ENCODE measurements at places on chromosomes 2 and 18. TPM values are rescaled to one million over a fixed set of nuclear protein-coding genes. Genes with fewer than 3 reads are reported as not detected.
A peak's percentile ranks its signal among the peaks of the same experiment; 100 is the strongest.

Gene PROM2
- 2.6 TPM for total RNA-seq

Gene EVA1A
- 7.6 TPM for total RNA-seq

Gene SLC5A6
- total RNA-seq: 25.9 TPM

Gene HAUS1
- 21.6 TPM for total RNA-seq

Gene IL36G
- not detected for total RNA-seq

Gene RAB6C
- total RNA-seq: not detected

GRCh38 chr2:85655961-85656417 lies 12.0 kb downstream of the SFTPB start:
- H3K27ac ChIP-seq: no peak overlapping the region
- DNase-seq: no peak
- H3K4me3 ChIP-seq: no peak overlapping the region
- H3K4me1 ChIP-seq: no peaks in the 10 kb centered on the region

DNA sequence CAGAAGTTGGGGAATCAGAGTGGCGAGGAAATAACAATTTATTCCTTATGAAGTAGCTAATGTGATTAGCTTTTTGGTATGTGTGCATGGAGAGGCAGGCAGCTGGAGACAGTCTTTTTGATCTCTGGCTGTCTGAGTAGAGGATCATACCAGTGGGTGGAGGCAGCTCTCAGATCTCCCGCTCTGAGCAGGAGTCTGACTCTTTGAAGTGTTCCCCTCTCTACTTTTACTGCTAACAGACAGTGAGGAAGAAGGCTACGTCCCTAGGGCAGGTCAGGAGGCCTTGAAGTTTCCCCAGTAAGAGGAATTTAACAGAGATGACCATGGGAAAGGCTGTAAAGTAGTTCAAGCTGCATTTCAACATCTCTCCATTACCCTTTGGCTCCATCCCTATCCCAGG lies 111.9 kb upstream of the REG3A start:
- no peaks in the 10 kb centered on the region for H3K4me1 ChIP-seq
- no peak for DNase-seq
- H3K27ac ChIP-seq: no peak overlapping the region
- H3K4me3 ChIP-seq: no peak overlapping the region
- no peaks in the 10 kb centered on the region for H3K27me3 ChIP-seq
- no peaks in the 10 kb centered on the region for H3K36me3 ChIP-seq

- no peak for DNase-seq
- H3K27ac ChIP-seq: no peak overlapping the region
- H3K27me3 ChIP-seq: no peaks in the 10 kb centered on the region
- no peak overlapping the region for H3K4me3 ChIP-seq
Observed at GRCh38 chr2:32229635-32230034, 35.1 kb downstream of the NLRC4 start.

DNA sequence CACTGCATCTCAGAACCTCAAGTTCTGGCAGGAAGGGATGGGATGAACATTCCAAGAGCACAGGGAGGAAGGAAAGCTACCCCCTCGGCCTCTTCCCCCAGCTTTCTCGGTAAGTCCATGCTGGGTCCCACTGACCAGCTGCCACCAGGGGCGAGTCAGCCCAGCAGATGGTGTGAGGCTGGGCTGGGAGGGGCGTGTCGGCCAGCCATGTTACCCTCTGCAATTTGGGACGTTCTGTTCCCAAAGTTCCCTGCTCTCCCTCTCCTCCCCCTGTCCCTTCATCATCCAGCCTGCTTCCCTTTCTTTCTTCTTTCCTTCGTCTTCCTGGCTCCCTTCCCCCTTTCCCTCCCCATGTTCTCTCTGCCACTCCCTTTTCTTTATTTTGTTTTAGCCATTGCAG lies 74.3 kb upstream of the TNP1 start:
- no peak for DNase-seq
- H3K36me3 ChIP-seq: no peaks in the 10 kb centered on the region
- no peaks in the 10 kb centered on the region for H3K4me1 ChIP-seq
- H3K27me3 ChIP-seq: peaks cover 9% of the 10 kb centered on the region
- no peak overlapping the region for H3K4me3 ChIP-seq

DNA sequence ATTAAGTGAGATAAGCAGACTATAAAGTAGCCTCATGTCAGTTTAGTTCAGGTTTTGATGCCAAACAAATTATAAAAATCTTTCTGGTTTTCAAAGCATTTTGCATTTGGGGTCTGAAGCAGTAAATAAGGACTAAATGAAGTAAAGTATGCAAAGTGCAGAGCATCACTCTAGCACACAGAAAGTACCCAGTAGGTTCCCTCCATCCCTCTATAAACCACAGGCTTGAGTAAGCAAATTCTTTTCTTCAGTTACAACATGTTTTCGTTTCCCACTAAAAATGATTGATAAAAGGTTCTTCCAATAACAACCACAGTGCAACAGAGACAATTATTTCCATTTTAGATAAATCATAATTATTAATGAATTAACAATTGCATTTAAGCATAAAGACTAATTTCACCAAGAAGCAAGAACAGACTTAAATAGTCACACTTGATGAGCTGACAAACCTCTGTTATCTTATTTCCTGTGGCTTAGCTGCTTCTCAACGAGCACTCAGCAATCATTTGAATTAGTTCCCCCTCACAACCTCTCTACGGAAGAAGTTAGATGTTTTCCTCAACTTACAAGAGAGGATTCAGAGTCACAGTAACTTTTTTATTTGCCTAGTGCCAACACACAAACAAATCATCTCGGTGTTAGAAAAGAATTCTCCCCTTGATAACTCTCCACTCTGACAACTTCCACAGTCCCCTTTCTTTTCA lies 249.8 kb downstream of the NBAS start:
- H3K4me1 ChIP-seq: no peaks in the 10 kb centered on the region
- no peak overlapping the region for H3K4me3 ChIP-seq
- H3K27me3 ChIP-seq: no peaks in the 10 kb centered on the region
- DNase-seq: no peak

- no peak overlapping the region for H3K4me3 ChIP-seq
- peaks cover 23% of the 10 kb centered on the region for H3K36me3 ChIP-seq
- no peaks in the 10 kb centered on the region for H3K27me3 ChIP-seq
- no peak overlapping the region for H3K27ac ChIP-seq
- DNase-seq: no peak
Observed at GRCh38 chr2:15480552-15480951, 80.6 kb downstream of the NBAS start.

DNA sequence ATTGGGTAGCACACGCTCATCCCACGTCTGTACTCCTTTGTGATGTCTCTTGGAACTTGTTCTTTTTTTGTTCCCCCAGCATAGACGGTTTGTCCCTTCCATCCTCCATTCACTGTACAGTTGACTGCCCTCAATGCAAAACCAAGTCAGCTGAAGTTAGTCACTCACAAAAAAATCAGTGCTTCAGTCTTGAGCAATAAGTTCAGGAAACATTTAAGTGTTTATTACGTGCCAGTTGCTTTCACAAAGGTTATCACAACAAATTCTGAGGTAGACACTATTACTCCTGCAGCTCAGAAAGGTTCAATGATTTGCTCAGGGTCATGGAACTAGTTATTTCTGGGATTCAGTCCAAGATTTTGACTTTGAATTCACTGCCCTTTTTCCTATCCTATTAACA lies 102.2 kb downstream of the PDE1A start:
- no peaks in the 10 kb centered on the region for H3K36me3 ChIP-seq
- no peaks in the 10 kb centered on the region for H3K27me3 ChIP-seq
- DNase-seq: peak; percentile 74
- no peak overlapping the region for H3K4me3 ChIP-seq
- H3K27ac ChIP-seq: peak overlapping the region; percentile 21
- peaks cover 9% of the 10 kb centered on the region for H3K4me1 ChIP-seq

DNA sequence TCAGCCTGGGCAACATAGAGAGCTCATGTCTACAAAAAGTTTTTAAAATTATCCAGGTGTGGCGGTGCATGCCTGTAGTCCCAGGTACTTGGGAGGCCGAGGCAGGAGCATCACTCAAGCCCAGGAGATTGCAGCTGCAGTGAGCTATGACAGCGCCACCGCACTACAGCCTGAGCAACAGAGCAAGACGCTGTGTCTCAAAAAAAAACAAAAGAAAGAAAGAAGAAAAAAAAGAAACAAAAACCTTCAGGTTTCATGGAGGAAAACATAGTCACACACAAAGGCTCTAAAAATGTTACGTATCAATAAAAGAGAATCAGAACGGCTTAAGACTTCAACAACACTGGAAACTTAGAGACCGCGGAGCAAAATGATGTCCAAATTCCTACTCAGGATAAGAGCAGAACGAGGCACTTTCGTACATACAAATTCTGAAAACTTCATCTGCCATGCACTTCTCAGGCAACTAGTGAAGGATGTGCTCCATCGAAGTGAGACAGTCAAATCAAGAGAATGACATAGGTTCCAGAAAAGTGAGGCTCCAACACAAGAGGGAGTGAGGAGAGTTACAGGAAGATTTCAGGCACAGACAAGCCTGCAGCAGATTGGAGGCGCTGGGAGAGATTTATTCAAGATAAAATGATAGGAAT lies 4.4 kb downstream of the HDLBP start:
- no peaks in the 10 kb centered on the region for H3K27me3 ChIP-seq
- no peak for DNase-seq
- peak overlapping the region; percentile 89 for H3K27ac ChIP-seq

DNA sequence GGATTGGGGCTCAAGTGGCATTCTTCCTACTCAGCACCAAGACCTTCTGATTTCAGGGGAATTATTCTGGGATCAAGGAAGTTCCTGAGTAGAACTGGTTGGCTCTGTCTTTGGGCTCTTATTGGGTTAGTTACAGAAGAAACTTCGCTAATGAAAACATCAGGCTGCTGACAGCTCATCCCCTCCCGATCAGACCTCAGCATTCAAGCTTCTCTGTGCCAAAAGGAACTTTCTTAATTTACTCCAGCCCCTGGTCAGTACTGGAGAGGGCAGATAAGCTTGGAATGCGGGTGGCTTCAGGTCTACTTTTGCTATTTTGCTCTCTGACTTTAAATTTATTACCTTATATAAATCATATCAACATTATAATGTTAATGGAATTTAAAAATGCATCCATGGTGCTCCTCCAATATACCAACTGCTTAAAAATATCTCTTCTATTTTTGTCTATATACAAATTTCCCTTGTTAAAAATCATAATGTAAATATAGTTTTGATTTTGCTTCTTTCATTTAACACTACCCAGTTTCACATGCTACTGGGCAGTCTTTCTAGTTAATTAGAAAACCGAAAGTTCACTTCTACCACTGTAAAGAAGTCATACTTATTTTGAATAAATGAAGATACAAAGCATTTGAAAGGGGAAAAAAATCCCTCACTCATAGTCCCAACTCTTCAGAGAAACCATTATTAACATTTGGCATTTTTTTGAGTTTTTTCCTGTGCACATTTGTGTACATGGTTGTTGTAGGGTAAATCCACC lies 34.4 kb downstream of the PCARE start:
- no peaks in the 10 kb centered on the region for H3K27me3 ChIP-seq
- no peak for DNase-seq
- no peaks in the 10 kb centered on the region for H3K4me1 ChIP-seq
- no peak overlapping the region for H3K4me3 ChIP-seq

GRCh38 chr2:195117011-195117410 lies 540.0 kb upstream of the SLC39A10 start:
- H3K36me3 ChIP-seq: no peaks in the 10 kb centered on the region
- H3K27ac ChIP-seq: no peak overlapping the region
- H3K4me1 ChIP-seq: no peaks in the 10 kb centered on the region
- no peak for DNase-seq
- no peak overlapping the region for H3K4me3 ChIP-seq

DNA sequence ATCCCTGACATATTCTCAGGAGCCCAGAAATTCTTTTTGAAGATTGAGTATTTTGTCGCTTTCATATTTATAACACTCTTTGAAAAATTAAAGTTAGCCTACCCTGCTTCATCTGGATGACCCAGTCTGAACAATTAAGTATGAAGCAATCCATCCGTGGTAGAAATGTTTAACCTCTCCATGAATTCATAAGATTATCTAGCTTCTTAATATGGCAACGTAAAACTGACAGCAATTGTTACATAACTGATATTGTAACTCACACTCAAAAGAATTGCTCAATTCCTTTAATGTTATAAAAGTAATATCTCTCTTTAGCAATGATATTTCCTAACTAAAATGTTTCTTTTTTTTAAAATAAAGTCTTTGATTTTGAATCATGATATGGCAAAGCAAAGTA lies 7.2 kb upstream of the ABCA12 start:
- H3K27me3 ChIP-seq: no peaks in the 10 kb centered on the region
- H3K4me1 ChIP-seq: peaks cover 14% of the 10 kb centered on the region
- DNase-seq: peak; percentile 24
- no peak overlapping the region for H3K4me3 ChIP-seq
- no peaks in the 10 kb centered on the region for H3K36me3 ChIP-seq

GRCh38 chr18:23194155-23194996 lies 59.1 kb downstream of the CABLES1 start:
- H3K4me3 ChIP-seq: no peak overlapping the region
- no peaks in the 10 kb centered on the region for H3K27me3 ChIP-seq
- DNase-seq: no peak
- no peak overlapping the region for H3K27ac ChIP-seq
- peaks cover 4% of the 10 kb centered on the region for H3K36me3 ChIP-seq
